ENCODE measurements at places on chromosomes 16 and 17.

GRCh38 chr17:72386619-72387237, 265.9 kb downstream of the SOX9 start:
- H3K27me3 ChIP-seq: no peaks in the 10 kb centered on the region
- H3K4me1 ChIP-seq: peaks cover 7% of the 10 kb centered on the region
- DNase-seq: no peak
- no peak overlapping the region for H3K27ac ChIP-seq
- H3K4me3 ChIP-seq: no peak overlapping the region

GRCh38 chr17:82696916-82697807, 1.3 kb downstream of the RAB40B start:
- peaks cover 15% of the 10 kb centered on the region for H3K27me3 ChIP-seq
- DNase-seq: no peak
- H3K4me3 ChIP-seq: peak overlapping the region; percentile 85
- no peaks in the 10 kb centered on the region for H3K36me3 ChIP-seq
- peaks cover 3% of the 10 kb centered on the region for H3K4me1 ChIP-seq

- H3K36me3 ChIP-seq: no peaks in the 10 kb centered on the region
- H3K4me1 ChIP-seq: 0 out of 2 replicates have a peak, but pooled peaks cover 2% of the 10 kb centered on the region
- H3K27ac ChIP-seq: no peak overlapping the region
- peak overlapping the region; percentile 37 for H3K4me3 ChIP-seq
- no peaks in the 10 kb centered on the region for H3K27me3 ChIP-seq
Measured at GRCh38 chr17:80453126-80453997, 23.0 kb downstream of the NPTX1 start.

DNA sequence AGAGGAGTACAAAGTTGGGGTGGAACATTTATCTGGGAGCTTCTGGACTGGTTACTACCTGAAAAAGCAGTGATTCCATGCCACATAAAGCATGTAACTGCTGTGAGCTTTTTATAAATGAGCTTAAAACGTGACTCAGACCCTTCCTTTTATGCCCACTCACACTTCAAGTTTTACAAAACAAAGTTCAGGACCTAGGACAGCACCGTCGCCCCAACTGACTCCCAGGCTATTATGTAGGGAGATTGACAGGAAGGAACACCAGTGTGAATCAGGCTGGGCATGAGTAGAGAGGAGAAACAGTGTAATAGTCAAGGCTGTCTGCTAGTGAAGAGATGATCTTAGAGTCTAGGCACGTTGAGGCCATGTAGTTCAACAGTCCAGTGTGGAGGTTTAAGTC, 91.6 kb upstream of the DNAH9 start:
- no peaks in the 10 kb centered on the region for H3K27me3 ChIP-seq
- peak; percentile 48 for DNase-seq
- H3K36me3 ChIP-seq: no peaks in the 10 kb centered on the region
- H3K4me1 ChIP-seq: 0 out of 2 replicates have a peak, but pooled peaks cover 2% of the 10 kb centered on the region

GRCh38 chr17:55390364-55390977, 31.2 kb downstream of the MMD start:
- H3K27me3 ChIP-seq: no peaks in the 10 kb centered on the region
- no peaks in the 10 kb centered on the region for H3K4me1 ChIP-seq
- H3K27ac ChIP-seq: no peak overlapping the region
- no peaks in the 10 kb centered on the region for H3K36me3 ChIP-seq

DNA sequence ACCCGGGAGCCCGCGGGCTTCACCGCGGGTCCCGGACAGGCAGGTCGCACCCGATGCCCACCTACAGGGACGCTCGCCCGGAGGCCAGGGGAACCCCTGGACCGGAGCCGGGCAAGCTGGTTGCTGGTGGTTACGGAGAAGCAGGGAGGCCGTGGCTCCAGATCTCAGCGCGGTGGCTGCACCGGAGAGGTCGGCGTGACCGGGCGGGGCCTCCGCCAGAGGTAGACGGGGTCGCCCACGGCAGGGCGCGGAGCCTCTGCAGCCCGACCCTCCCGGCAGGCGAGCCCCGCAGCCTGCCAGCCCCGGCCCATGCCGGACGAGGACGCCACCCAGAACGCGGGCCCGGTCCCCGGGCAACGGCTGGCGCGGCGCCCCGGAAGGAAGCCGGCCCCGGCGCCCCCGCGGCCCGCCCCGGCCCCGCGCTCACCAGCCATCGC, 341 bp downstream of the PCYT2 start:
- H3K36me3 ChIP-seq: peaks cover 39% of the 10 kb centered on the region
- H3K4me3 ChIP-seq: peak overlapping the region; percentile 80
- H3K27ac ChIP-seq: no peak overlapping the region
- DNase-seq: no peak

GRCh38 chr17:32912218-32912897, 15.6 kb upstream of the TMEM98 start:
- H3K27ac ChIP-seq: no peak overlapping the region
- H3K27me3 ChIP-seq: no peaks in the 10 kb centered on the region
- no peak overlapping the region for H3K4me3 ChIP-seq
- no peak for DNase-seq
- no peaks in the 10 kb centered on the region for H3K4me1 ChIP-seq

Measured in iPS DF 6.9 (cell line).